ENCODE measurements at places on chromosomes 7 and 10.

- DNase-seq: no peak
Observed at GRCh38 chr10:17062955-17063484, 66.6 kb downstream of the CUBN start.

- DNase-seq: peak; percentile 86
Observed at GRCh38 chr10:75408911-75409885, 7.6 kb upstream of the ZNF503 start.

DNA sequence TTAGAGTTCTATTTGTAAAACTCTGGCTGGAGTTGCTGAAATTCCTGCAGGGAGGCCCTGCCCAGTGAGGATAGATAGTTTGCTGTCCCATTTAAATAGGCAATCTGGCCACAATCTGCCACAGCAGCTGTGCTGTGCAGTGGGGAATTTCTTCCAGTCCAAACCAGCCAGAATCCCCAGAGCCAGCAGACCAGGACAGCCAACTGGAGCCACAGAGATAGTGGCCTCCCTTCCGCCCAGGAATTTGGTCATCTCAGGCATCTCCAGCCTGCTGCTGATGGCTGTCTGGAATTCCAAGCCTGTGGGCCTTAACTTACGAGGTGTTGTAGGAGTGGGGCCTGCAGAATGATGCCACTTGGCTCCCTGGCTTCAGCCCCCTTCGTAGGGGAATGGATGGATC is 643.4 kb downstream of the DNAJB9 start:
- DNase-seq: no peak

DNA sequence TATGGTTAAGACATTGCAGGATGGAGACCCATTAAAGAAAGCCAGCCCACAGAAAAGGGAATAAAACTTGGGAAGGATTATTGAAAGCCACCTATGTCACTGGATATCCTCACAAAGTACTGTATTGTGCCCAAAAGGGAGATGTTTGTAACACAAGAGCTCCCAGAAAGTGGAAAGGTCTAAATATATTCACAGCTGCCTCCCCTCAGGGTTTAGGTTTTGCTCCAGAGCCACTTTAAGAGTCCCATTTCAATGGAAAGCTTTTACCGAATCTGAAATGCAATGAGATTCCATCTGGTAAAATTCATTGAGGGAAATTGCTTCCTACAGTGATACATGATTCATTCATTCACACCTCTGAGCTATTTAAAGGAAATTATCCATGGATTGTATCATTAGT is 176.4 kb downstream of the XPNPEP1 start:
- DNase-seq: no peak

- no peak for DNase-seq
Observed at GRCh38 chr10:61635932-61636331, 26.8 kb upstream of the CABCOCO1 start.
